ENCODE measurements at places on chromosomes 16 and 17.

GRCh38 chr17:68394608-68395331 lies 62.5 kb downstream of the WIPI1 start:
- DNase-seq, result no peak

DNA sequence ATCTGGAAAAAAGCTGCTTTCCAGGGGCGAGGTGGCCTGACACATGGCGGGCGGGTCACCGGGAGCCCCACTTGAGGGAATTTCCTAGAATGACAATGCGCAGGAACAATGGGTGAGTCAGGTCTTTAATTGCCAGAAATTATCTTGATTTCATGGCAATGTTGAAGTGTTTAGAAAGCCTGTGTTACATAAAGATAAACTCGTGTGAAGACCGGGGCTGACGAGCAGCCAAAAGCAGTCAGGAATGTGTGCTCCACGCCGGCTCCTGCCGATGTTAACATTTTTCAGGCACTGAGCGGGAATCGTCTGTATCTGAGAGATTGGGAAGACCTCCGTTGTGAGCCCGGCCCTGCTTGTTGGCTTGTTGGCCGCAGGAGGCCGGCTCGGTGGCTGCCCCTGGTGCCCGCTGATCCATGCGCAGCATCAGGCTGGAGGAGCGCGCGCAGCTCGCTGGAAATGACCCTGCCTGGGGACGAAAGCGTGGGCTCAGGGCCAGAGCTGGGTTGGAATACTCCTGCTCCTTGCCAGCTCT lies 353.1 kb downstream of the FOXL1 start:
- DNase-seq, result no peak

DNA sequence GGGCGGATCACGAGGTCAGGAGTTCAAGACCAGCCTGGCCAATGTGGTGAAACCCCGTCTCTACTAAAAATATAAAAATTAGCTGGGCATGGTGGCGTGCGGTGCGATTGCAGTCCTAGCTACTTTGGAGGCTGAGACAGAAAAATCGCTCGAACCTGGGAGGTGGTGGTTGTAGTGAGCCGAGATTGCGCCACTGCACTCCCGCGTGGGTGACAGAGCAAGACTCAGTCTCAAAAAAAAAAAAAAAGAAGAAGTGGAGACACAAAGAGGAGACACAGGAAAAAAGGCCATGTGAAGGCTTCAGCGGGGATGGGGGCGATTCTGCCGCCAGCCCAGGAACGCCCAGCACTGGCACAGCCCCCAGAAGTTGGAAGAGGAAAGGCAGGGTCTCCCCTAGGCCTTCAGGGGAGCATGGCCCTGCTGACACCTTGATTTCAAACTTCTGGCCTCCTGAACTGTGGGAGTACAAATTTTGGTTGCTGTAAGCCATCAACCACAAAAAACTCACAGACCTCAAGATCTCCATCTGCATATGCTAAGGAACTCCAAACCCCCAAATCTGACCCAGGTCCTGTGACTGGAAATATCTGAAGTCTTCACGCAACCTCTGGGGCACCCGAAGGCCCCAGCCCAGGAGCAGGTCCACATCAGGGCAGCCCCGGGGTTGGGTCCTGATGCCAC lies 7.0 kb downstream of the SGSH start:
- no peak for DNase-seq

GRCh38 chr17:1183171-1183873 lies 3.5 kb upstream of the ABR start:
- peak; percentile 70 for DNase-seq

DNA sequence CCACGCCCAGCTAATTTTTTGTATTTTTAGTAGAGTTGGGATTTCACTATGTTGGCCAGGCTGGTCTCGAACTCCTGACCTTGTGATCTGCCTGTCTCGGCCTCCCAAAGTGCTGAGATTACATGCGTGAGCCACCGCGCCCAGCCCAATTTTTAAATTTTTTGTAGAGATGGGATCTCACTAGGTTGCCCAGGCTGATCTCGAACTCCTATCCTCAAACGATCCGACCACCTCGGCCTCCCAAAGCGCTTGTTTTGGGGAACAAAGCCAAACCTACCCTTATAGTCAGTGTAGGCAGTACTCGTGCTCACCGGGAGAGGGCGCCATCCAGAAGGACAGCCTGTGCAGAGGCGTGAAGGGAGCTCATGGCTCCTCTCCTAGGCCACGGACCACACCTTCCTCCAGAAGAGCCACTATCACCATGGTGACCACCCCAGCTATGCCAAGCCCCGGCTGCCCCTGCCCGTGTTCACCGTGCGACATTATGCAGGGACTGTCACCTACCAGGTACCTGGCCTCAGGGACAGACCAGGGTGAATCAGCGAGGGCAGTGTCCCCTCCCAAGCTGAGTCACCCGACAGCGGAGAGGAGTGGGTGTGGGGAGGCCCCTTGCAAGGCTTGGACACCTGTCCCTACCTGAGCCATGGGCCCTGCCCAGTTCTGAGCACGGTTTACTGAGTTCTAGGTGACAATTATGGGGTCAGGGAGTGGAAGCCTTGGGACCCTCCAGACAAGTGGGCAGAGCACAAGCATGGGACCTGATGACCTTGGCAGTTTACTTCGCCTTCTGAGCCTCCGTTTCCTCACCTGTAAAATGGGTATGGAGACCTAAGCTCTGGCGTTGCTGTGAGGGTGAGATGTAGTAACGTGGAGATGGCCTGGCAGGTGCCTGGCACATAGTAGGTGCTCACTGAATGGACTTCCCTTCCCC lies 13.7 kb downstream of the MYO15B start:
- DNase-seq, result peak; percentile 73

GRCh38 chr16:28879261-28879840 lies 1.1 kb downstream of the ATP2A1 start:
- no peak for DNase-seq

DNA sequence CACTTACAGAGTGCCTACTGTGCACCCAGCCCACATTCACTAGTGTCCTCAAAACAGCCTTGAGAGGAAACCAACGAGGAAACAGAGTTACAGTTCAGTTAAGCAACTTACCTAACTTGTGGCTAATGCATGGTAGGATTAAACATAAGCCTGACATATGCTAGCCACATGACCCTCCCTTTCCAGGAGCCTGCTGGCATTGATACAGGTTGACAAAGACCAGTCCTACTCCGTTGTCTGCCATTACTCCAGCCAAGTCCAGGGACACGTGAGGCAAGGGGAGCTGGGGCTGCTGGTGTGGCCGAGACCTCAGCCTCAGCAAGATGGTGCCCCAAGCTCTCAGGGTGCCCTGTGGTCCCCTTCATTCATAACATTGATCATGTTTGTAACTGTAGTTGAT lies 37.9 kb downstream of the SNX20 start:
- DNase-seq, result no peak

All from GM12892 (cell line).